ENCODE measurements at places on chromosomes 3 and 15.

- DNase-seq, result no peak
Measured at GRCh38 chr15:36769098-36769497, 189.7 kb downstream of the CDIN1 start.

- DNase-seq, result no peak
Measured at GRCh38 chr3:184669578-184669977, 42.3 kb downstream of the MAGEF1 start.

DNA sequence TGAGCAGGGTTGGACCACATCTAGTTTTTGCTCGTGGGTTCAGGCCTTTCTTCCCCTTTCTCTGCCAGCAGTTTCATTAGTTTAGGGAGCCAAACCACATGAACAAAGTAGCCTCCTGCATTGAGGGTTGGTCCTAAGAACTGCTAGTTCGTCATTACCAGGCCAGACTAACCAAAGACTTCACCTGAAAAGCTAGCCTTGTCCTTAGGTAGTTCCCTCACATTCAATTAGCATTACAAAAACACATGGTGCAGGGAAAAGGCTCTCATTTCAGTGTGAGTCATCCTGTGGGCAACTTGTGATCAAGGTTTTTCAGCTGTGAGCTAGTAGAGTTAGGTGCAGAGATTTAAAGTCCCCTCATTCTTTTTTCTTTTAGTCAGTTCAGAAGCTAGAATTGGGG lies 279.3 kb upstream of the CTNNB1 start:
- DNase-seq, result no peak

DNA sequence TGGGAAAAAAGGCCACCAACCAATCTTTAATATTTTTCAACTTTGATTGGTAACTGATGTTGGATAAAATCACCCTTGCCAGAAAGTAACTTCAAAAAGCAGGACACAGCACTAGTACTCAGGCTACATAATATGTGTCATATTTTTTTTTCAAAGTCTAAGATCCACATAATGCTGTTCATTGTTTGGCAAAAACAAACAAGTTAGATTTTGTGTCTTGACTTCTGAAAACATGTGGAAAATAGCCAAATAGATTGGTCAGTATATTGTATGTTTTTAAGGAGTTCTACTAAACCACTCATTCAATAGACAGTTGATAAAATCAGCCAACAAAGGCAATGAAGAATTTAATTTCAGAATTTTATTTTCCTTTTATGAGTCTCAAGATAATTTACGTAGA lies 111.7 kb upstream of the CCDC54 start:
- no peak for DNase-seq

- no peak for DNase-seq
Measured at GRCh38 chr3:174863488-174863887, 4.4 kb downstream of the NAALADL2 start.

DNA sequence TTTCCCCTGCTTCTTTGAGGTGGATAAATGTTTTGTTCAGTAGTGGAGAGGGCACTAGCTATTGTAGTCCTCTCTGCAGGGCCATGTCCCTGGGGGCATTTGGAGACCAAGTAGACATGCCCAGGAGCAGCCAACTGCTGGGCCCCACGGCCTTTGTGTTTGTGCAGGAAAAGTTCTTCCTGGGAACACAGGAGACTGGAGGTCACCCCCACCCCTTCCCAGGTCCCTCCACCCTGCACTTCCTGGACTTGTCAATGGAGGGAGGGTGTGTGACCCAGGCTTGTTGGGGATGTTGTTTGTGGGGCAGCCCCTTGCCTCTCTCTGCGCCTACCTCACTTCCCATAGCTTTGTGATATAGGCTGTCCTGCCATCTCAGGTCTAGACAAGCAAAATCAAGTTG lies 317.0 kb upstream of the LRRFIP2 start:
- no peak for DNase-seq

DNA sequence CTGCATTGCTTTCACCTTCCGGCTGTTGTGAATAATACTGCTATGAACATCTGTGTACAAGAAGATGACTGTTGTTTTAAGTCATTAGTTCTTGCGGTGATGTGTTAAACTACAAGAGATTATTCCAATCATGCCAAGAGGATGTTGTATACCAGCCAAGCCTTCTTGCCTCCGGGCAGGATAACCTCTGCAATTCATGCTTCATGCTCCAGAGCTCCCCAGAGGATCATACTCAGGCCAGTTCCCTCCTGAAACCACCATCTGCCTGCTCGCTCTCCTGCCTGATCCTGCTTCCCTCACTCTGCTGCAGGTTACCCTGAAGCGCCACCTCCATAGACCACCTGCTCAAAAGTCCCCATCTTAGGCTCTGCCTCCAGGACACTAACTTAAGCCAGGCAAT lies 187.1 kb upstream of the PROK2 start:
- DNase-seq, result no peak

Measured in right forelimb (tissue), 1 donor.